ENCODE measurements at places on chromosomes 6 and 20.

DNA sequence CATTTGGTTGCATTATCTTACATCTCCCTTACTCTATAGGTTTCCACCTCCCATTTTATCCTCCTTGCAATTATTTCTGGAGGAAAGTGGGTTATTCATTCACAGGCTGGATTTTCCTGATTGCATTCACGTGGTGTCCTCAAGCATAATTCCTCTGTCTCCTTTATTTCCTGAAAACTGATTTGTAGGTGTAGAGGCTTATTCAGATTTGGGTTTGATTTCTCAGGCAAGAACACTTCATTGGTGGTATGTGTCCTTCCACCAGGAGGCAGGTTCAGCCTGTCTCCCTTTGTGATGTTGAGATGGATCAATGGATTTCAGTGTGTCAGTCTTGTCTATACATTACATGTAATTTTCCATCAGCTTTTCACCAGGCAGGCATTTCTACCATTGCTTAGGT, 17.3 kb downstream of the DNPH1 start:
- DNase-seq, result no peak

GRCh38 chr6:149153100-149153499, 164.4 kb upstream of the TAB2 start:
- DNase-seq, result no peak

DNA sequence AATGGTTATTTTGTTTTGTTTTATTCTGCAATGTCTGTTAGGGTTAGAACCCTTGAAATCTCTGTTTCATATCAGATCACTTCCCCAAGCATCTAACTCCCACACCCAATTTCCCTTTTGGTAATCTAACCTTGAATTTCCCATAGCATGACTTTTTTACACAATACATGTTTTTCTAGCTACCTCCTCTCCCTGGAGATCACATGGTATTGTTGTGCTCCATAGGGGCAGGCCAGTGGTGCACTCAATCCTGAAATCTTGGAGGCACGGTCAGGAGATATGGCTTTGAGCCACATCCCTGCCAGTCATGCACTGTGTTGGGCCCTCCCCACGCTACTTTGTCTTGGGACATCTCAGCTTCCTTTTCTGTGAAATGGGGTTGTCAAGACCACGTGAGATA, 36.7 kb upstream of the NNAT start:
- DNase-seq, result no peak

DNA sequence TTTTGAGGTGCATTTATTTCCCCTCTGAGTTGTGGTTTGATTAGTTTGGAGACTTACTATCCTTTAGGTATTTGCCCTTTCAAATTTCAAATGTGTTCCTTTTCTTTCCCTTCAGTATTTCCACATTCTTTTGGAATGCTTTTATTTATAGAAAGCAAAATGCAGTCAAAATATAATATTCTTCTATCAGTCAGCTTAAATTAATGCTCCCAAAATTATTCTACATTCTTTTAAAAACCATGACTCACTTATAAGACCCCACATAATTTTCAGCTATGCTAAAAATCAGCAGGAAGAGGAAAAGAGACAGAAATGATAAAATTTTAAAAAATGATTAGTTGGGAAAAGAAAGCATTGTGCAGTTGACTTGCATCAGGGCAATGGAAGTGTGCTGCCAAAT, 180.0 kb upstream of the SMLR1 start:
- no peak for DNase-seq

- no peak for DNase-seq
Observed at GRCh38 chr6:36217188-36217587, 20.6 kb downstream of the BRPF3 start.

DNA sequence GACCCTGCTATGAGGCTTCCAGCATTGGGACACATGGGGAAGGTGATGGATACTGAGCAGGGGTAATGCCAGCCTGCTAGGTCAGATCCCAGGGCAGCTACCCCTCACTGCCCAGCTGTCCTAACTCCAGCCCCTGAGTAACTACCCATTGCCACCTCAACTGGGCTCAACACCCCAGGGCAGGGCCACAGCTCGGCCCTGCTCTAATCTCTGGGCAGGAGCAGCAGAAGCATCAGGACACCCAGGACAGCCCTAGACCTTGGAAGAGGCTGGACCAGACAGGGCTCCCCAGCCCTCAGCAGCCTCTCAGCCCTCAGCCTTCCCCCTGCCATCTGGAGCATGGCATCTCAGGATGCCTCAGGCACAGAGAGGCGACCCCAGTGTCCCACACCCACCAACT, 67.4 kb upstream of the TOP1 start:
- no peak for DNase-seq

GRCh38 chr6:38725414-38726183, 10.5 kb downstream of the DNAH8 start:
- no peak for DNase-seq

DNA sequence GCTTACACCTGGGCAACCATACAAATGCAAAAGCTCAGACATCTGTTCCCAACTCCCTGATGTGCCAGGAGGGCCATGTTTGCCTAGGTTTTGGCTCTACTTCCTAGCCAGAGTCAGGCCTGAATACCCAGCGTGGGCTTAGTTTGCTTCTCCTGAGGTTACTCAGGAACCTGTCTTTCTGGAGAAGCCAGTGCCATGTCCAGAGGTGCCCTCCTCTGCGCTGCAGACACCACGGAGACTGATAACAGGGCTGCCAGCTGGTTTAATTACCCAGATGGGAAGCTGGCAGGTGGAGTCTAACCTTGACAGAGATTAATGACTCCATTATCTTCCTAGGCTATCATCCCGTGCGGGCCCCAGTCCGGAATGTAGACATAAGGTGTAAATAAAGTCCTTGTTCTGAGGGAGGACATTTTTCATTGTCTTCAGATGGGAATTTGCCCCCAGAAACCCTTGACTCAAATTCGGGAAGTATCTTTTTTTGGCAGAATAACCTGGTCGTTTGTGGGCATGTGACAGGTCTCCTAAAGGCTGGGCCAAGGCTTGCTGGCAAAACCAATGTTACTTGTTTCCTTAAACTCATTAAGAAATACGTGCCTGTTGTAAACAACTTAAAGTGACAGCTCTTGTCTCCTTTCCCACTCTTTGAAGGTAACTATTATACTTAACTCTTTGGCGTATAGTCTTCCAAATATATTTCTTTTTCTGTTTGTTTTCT, 29.2 kb upstream of the ZNFX1 start:
- no peak for DNase-seq

DNA sequence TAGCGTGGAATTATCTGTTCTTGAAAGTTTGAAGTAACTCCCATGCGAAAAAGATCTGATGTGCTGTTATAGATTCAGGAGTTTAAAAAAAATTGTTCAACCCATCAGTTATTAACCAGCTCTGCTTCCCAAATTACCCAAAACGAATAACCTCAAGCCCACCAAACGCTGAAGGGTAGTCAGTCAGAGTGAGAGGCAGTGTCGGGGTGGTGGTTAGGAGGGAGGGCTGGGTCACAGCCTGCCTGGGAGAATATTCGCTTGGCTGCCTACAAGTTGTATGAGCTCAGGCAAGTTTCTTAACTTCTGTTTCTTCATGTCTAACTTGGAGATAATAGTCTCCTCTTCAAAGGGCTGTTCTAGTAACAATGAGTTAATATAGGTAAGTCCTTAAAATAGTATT, 114.6 kb downstream of the JPH2 start:
- no peak for DNase-seq

GRCh38 chr6:62150048-62150663, 135.9 kb downstream of the KHDRBS2 start:
- DNase-seq, result peak; percentile 2
